ENCODE measurements at places on chromosomes 3 and 15.

DNA sequence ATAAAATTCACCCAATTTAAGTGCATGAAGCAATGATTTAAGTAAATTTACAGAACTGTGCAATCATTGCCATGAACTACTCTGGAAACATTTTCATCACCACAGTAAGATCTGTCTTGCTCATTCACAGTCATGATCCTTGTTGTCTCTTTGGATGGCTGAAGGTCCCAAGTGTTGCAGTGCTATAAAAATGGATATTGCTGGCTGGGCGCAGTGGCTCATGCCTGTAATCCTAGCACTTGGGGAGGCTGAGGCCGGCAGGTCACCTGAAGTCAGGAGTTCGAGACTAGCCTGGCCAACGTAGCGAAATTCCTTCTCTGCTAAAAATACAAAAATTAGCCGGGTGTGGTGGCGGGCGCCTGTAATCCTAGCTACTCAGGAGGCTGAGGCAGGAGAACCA, 17.0 kb downstream of the SNRPN start:
- DNase-seq = no peak

DNA sequence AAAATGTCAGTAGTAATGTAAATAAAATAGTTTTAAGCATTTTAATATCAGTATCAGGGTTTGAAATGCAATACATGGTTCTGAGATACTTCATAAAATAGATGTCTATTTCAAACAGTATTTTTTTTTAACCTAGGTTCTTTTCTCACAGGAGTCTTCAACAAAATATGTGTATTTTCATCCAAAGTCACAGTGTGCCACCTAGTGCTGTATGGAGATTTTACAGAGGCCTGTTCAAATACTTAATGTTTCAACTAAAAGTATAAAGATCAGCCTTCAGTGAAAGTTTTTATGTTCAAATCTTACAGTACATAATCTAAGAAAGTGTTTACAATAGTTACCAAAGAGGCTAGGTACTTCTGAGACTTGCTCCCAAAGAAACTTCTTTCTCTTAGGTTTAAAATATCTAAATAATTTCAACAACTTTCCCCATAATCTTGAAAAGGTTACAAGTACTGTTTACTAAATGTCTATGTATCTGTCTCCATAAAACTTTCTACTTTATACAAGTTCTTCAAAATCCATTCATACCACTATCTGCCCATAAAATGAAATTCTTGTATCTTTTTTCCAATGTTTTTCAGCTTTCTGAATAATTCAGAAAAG, 38.3 kb downstream of the SCAPER start:
- no peak for DNase-seq

- DNase-seq = no peak
These were observed 168.6 kb downstream of the SHQ1 start for GRCh38 chr3:72679540-72680198.

GRCh38 chr3:135895734-135896121, 69.8 kb upstream of the PPP2R3A start:
- DNase-seq = no peak

DNA sequence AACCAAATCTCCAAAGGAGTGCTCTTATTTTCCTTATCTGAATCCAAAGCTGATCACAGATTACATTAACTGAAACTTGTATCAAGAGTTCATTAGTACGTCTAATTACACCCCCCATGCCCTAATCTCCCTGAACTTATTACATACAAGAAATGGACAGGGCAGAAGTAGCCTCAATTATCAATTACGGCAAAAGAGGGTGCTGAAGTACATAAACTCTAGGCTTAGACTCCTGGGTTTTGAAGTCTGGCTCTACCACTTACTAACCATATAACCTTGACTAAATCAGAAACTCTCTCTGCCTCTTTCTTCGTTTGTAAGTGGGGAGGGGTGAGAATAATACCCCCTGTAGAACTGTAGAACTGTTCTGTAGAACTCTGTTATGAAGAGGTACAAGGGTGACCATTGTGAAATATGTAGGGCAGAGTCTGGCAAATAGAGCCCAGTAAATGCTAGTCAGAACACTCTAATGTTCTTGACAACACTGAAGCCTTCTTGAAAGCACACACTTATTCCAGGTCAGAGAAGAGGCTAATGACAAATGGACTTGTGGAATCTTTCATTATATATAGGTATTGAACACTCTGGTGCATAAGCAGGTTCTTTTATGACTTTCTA, 19.6 kb upstream of the OR5K4 start:
- no peak for DNase-seq

- no peak for DNase-seq
These were observed 32.4 kb downstream of the PEAK1 start for GRCh38 chr15:77387365-77388105.

DNA sequence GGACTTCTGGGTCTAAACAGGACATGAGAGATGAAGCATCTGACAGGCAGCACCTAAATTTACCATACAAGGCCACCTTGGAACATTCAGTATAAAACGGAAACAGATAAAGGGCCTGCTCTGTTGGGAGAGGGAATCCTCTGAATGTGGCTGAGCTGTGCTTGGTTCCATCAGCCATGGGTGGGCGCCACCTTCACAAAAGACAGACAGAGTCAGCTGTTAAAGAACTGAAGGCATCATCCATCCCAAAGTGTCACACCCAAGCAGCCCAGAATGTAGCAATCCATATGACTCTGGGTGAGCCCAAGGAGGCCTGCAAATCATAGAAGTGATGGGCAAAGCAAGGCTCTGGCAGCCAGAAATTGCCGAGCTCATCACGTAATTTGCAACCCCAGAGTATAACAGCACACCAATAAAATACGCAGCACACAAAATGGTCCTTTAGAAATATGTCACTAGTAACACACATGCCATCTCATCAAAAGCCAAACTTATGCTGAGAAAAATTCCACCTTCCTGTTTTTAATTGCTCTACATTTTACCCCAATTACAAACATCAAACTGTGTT, 24.8 kb upstream of the RBP1 start:
- no peak for DNase-seq

GRCh38 chr3:81382470-81382869, 379.0 kb downstream of the GBE1 start:
- DNase-seq = no peak

DNA sequence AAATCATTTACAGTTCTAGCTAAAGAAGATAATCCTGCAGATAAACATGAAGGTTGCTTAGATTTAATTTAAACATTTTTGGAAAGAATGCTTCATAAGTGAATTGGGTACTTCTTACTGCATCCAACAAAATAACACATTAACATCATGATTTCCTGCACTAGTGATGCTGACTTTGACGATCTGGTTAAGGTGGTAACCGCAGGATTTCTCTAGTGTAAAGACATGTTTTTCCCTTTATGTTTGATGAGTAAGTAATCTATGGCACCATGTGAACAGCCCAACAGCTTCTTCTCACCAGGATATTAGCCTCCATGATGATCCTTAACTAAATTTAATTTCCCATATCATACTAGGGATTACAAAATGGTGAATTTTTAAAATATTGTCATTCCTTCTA, 14.1 kb downstream of the SPPL2A start:
- DNase-seq = no peak

DNA sequence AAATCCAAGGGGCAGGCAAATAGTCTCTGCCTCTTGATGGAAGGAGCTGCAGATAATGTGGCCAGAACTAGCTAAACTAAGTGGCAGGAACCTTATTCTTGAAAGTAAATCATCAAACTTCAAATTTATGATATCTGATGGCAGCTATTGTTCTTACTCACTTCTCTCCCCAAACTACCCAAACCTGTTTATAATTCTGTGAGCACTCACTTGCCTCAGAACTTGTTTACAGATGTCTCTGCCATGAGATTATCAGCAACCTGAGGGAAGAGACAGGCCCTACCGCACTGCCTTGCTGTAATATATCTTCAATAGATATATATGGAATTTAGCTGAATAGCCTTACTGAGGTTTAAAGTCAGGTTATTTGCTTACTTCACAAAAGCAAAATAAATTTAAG, 2.2 kb upstream of the B3GALNT1 start:
- no peak for DNase-seq

- no peak for DNase-seq
These were observed 767 bp downstream of the EPM2AIP1 start for GRCh38 chr3:36991923-36992805.

GRCh38 chr3:195450731-195451229, 8.0 kb upstream of the ACAP2 start:
- DNase-seq = no peak

GRCh38 chr3:62605413-62606068, 232.2 kb upstream of the FEZF2 start:
- DNase-seq = no peak

GRCh38 chr3:150985711-150986110, 13.2 kb upstream of the CLRN1 start:
- no peak for DNase-seq

DNA sequence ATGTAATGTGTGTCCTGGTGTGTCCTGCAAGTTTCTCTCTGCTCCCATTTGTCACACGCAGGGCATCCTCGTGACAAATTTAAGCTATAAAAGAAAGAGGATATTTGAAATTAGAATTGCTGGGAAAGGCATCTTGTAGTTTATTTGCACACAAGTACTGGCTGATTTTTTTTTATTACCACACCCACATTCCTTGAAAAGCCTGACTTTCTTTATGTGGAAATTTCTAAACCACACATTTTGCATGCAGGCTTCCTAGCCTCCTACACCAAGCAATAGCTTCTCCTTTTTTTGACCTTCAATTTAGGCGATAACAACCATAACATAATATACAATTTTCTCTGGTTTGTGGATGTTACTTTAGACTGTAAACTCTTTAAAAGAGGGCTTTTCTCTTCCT, 126.1 kb downstream of the SERPINI1 start:
- DNase-seq = no peak

- DNase-seq = no peak
These were observed 72.9 kb downstream of the GLDN start for GRCh38 chr15:51414256-51414860.

DNA sequence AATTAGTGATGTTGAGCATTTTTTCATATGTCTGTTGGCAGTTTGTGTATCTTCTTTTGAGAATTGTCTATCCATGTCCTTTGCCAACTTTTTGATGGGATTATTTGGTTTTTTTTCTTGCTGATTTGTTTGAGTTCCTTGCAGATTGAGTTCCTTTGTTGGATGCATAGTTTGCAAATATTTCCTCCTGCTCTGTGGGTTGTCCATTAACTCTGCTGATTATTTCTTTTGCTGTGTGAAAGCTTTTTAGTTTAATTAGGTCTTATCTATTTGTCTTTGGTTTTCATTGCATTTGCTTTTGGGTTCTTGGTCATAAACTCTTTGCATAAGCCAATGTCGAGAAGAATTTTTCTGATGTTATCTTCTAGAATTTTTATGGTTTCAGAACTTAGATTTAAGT, 414.6 kb downstream of the EPHA6 start:
- no peak for DNase-seq

DNA sequence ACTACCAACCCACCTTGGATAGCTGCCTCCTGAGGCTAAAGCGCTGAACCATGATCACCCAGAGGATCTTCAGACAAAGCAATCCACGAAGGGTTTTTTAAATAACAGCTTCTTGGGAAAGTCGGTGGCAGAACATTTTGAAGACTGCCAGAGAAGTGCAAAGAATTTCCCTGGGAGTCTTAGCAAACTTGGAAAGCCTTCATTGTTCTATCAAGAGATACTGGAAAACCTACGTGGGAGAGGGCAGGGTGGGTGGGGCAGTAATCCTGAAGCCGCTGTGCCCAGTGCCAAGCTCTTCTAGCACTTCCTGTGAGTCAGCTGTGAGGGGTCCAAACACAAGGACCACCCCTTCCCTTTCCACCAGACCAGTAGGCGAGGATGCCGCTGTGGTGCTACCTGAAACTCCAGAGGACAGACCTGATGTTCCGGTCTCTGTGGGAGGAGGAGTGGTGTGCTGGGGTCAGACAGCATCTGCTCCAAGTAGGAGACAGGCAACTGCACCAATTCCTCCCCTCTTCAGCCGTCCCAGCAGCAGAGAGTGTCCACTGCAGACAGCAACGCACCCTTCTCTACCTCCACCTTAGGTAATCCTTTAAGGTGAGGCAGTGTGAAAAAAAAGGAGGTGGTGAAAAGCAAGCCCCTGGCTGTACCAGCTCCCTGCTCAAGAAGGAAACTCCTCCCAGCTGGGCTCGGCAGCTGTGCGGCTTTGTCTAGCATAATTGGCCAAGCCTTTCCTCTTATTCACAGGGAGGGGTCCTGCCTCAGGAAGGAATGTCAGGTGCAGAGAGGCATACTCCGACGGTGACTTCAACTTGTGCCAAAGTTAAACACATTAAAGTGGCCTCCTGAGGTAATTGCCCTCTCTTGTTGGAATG, 99.0 kb downstream of the TMCC1 start:
- no peak for DNase-seq

DNA sequence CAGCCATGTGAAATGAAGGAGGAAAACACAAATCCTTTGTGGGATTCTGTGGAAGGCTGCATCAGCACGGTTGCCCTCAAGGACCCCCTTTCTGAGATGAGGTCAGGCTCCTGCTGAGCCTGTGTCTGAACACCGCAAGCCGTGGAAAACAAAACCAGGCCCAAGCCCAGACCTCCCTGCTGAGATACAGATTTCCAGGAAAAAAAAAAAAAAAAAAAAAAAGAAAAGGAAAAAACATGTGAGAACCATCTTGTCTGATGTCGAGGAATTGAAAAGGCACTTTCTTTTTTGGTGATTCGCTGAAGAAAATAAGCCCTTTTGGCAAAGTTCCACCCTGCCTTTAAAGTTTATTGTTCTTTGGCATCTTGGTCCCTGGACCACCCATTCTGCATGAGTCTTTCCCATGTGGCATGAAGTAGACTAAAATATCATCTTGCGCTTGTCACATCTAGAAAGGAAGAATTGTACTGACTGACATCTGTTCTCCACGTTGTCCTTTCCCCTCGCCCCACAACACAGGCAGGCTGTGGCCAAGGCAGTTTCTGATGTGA, 117.6 kb downstream of the CHST2 start:
- no peak for DNase-seq

DNA sequence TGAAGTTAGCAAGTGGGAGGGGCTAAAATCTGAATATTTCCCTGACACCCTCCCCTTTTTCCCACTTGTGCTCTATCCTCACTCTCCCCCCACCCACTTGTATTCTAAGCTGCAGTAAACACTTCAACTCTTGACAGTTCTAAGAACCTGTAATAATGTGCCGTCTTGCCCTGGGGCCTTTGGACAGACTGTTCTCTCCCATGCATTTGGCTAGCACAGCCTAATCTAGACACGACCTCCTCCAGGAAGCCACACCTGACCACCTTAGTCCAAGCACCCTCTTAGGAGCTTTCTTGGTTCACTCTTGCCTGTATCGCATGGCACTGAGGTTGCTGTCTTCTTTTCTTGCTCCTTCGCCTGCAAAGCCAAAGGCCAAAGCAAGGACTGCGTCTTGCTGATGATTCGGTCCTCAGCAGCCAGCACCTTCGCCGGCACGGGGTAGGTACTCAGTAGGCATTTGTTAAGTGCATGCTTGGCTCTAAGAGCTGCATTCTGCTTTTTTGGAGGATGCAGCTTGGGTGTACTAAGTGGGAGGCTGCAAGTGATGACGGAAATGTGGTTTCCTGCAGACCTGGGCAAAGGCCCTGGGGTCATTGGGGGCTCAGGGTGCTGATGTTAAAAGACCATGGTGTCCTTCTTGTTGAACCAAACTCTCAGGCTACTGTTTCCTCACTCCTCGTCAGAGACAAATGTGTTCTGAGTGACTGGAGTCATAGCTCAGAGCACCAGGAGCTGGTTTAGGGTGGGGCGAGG, 2.0 kb upstream of the ZNF710 start:
- DNase-seq = no peak

GRCh38 chr15:84594617-84595290, 6.1 kb upstream of the ZSCAN2 start:
- no peak for DNase-seq

Data from stimulated activated CD4-positive, alpha-beta T cell treated with anti-CD3 and anti-CD28 coated beads, Interleukin-4, amount 100 ng/mL, for 1 hour (primary cell).